ENCODE measurements at places on chromosomes 1 and 21.

DNA sequence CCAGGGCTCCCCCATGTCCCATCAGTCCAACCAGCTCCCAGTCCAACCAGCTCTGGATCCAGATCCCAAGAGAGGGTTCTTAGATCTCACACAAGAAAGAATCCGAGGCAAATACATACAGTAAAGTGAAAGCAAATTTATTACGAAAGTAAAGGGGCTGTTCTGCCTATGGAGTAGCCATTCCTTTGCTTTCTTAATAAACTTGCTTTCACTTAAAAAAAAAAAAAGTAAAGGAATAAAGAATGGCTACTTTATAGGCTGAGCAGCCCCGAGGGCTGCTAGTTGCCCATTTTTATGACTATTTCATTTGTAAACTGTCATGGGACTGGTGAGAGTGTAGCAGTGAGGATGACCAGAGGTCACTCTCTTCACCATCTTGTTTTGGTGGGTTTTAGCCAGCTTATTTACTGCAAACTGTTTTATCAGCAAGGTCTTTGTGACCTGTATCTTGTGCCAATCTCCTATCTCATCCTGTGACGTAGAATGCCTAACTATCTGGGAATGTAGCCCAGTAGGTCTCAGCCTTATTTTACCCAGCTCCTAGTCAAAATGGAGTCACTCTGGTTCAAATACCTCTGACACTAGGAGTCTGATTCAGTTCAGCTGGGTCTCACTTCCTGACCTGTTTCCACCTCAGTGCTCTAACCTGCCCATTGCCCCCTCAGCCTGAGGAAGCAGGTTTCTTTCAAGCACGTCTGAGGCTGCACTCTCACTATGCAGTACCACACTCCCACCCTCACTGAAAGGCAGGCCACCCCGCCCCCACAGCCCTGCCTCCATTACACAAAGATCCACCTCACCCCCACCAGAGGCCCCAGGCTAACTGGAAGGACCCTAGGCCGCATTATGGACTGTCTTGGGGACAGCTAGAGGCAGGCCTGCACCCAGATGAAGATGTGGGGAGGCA is 26.5 kb upstream of the ATP2B4 start:
- DNase-seq: no peak

DNA sequence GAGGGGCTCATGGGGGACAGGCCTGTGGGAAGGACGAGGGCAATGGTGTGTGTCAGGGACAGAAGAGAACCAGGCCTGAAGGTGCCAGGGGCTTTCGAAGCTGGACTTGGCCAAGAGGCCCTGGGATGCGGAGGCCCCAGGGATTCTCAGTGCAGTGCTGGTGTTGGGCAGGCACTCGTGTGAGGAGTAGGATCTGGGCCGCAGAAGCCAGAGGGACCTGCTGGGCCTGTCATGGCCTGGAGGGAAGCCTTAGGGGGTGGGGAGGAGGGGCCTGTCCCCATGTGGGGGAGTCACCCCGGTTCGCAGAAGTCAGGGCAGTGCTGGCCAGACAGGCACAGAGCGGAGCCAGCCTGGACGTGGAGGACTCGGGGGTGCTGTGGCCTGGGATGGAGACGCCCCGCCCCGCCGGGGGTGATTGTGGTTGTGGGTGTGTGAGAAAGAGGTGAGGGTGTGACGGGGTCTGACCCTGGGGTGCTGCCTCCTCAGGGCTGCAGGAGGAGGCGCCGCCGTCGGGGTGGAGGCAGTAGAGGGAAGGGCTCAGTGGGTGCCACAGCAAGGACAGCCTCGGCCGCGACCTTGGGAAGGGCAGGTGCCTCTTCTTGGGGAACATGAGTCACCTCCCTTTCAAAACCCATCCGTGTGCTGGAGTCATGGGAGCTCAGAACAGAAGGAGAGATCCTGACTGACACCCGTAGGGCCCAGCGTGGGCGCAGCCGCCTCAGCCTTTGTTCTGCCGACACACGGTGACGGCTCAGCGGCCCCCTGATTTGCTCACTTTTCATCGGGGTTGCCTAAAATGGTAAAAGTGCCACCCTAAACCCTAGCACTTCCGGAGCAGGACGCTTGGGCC is 33.9 kb downstream of the FAAP20 start:
- DNase-seq: no peak

GRCh38 chr1:53449021-53449420 is 10.2 kb upstream of the DMRTB1 start:
- DNase-seq: no peak

DNA sequence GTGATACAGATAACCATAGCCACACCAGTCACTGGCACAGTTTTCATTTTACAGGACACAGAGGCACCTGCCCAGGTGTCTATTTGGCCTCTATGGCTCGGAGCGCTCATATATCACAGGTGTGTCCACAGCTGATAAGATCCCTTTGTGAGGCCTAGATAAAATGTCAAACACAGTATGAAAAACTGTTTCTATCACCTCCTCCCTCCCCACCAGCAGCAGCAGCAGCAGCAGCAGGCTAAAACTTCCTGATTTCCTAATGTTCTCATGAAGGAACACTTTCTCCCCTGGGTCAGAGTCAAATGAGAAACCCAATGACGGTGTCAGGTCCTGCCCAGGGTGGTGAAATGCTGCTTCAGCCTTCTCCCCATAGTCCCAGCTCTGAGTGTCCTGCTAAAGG is 24.4 kb downstream of the ELAPOR1 start:
- no peak for DNase-seq

GRCh38 chr1:25217598-25218232 is 14.6 kb downstream of the SYF2 start:
- DNase-seq: no peak

DNA sequence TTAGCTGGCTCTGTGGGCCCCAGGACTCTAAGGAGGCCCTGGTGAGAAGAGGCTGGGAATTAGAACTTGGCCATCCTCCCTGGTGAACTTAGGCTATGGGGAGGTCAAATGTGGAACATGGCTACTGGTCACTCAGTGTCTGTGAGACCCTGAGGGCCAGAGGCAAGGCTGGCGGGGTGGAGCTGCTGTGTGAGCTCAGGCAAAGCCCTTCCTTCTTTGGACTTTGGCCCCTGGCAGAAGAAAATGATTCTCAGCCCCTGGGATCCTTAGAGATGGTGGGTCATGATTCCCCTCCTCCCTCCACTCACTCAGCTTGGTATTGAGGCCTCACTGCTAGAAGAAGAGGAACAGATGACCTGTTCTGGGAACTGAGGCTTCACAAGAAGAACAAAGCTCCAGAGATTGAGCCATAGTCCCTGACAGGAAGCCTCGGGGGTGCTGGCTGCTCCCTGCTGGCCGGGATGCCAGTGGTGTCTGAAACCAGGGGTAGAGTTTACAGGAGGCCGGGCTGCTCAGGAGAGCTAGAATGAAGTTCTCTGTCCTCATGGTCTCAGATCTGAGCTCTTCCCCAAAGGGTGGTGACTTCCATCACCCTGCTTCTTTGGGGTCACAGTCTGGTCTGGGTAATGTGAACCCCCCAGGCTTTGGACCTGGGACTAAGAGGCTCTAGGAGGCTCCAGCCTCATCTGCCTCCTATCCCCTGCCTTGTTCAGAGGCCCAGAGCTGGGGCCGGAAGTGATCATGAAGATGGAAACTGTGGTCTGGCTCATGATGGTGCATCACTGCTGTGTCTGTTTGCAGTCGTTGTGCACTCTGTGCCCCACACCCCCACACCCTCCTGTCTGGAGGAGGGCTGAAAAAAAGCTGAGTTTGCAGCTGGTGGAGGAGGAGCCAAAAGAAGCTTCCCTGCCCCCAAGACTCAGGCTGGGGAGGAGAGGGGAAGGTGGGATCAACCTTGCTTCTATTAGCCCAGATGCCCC is 905 bp downstream of the BTBD19 start:
- no peak for DNase-seq

DNA sequence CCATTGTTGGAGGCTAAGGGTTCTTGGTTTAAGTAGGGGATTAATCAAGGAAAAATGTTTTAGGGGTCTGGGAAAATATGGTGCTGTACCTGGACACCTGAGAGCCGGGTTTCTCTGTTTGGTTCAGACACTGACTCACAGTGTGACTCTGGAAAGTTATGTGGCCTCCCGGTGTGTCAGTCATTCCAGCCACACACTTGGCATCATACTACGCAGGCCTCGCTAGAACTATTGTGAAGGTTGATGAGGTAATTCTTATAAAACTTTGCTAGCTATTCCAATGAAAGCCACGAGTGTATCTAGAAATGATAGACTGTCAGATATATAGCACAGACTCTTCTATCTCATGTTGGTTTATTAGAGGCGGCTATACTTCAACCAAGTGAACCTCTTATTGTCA is 4.8 kb upstream of the CAMSAP2 start:
- DNase-seq: no peak

GRCh38 chr1:82785268-82785790 is 984.6 kb downstream of the ADGRL2 start:
- DNase-seq: no peak

DNA sequence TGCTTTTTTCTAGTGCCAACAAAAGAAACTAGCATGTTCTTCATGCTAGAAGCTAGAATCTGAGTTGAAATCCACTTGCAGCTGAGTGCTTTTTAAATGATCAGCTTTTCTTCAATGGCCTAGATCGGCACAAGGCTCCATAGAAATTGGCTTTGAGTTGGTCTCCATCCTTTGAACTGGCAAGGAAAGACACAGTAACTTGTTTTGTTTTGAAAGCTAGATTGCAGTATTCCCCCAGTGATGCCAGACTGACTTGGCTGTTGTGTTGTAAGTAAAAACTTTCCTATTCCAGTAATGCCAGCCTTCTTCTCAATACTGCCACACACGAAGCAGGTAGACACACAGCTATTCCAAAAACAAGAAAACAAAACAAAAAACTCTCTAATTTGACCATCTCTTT is 139.1 kb downstream of the FMN2 start:
- DNase-seq: no peak

DNA sequence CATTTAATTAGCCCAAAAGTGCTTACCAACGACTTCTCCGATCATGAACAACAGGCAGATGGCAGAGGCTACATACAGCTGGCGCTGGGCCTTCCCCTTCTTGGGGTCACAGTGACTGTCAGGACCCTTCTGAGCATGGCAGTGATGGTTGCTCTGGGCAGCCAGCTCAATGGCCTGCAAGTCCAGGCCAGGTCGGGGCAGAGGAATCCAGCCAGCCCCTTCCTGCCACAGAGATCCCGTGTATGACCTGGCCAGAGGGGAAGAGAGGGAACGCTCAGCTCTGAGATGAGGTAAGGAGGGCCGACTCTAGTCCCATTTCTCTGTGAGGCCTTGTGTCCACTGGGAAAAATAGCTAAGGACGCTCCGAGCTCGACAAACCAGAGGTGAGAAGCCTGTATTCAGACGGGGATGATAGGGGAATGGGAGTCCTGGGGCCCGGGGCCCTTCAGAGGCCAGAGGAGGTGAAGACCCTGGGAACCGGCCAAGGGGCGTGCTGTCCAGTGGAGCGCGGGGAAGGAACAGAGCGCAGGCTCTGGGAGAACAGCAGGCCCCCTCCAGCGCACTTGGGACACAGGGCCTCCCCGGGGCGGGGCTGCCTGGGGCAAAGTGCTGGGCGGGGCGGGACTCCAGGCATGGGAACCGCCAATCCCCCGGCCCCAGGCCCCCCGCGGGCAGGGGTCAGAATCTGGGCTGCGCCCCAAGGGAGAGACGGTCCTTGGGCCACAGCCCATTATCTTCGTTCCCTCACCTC is 772 bp downstream of the SLC30A2 start:
- no peak for DNase-seq

DNA sequence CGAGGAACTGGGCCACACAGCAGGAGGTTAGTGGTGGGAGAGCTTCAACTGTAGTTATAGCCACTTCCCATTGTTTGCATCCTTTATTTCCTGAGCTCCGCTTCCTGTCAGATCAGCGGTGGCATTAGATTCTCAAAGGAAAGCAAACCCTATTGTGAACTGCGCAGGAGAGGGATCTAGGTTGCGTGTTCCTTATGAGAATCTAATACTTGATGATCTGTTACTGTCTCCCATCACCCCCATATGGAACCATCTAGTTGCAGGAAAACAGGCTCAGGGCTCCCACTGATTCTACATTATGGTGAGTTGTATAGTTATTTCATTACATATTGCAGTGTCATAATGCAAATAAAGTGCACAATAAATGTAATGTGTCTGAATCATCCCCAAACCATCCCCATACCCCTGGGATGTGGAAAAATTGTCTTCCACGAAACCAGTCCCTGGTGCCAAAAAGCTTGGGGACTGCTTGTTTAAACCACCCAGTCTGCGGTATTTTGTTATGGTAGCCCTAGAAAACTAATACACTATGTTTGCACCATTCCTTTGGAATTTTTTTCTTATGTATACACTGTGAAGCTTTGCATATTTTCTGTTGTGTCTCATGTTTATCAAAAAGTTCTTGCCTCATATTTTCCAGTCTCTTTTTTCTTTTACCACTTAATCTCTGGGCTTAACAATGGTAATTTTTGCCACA is 136.6 kb upstream of the IVNS1ABP start:
- DNase-seq: no peak

GRCh38 chr21:40377135-40377534 is 469.8 kb downstream of the DSCAM start:
- DNase-seq: no peak

DNA sequence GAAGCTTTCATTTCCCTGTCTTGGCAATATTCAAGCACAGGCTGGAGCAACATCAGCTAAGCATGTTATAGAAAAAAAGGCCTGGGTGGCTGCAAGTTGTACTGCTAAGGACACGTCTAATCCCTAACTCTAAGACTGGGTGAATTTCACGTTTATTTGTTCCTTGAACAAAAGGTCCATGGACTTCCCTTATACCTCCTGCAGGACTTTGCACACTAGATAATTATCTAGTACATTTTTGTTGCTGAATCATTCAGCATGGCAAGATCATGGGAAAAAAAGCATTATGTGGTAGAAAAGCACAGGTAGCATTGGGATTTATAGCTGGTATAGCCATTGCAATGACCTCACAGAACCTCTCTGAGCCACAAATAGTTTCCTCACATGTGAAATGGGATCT is 130.7 kb upstream of the DMRTA2 start:
- DNase-seq: no peak

DNA sequence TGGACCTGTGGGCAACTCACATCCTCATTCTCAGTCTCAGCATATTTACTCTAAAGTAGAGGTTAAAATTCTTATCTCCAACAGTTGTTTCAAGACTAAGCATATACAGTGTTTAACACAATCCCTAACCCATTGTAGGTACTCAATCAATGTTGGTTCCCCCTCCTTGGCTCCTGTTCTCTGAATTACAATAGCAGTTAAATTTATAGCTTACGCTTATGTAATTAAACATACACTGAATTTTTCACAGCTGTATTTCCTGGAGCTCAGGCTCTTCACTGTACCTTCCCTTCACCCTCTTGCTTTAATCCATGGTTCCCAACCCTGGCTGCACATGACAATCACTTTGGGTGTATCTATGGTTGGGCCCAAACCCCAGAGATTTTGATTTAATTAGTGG is 89.4 kb downstream of the LPAR3 start:
- no peak for DNase-seq

GRCh38 chr1:183285256-183285655 is 99.2 kb downstream of the LAMC2 start:
- no peak for DNase-seq

DNA sequence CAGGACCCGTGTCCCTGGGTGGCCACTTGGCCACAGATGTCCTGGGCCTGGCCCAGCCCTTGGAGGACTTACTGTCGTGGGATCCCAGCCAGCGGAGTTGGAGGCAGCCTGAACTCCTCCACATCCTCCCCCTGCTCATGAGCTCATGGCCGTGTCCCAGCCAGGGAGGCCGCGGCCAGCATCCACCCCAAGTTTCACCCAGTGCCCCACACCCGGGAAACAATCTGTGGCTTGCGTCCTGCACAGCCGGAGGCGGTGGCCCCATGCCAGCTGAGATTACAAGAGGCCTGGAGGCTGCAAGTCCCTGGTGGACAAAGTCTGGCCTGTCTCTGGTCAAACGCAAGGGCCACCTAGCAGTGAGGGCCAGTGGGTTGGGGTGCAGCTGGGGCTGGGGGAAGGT is 27.5 kb upstream of the TMEM52 start:
- DNase-seq: peak; percentile 27

- no peak for DNase-seq
These were observed 43.2 kb downstream of the CNN3 start for GRCh38 chr1:94883691-94884090.

All from substantia nigra (tissue), 51 donors.